Fibroblast of skin of left biceps (primary cell): ENCODE measurements at places on chromosomes 4 and X.

- no peak for DNase-seq
Observed at GRCh38 chr4:52718123-52718522, 33.1 kb downstream of the ERVMER34-1 start.

GRCh38 chrX:19462231-19462630 lies 53.1 kb downstream of the MAP3K15 start:
- DNase-seq: no peak

- no peak for DNase-seq
Observed at GRCh38 chrX:39953879-39954278, 143.9 kb downstream of the BCOR start.

GRCh38 chr4:105714071-105714521 lies 5.5 kb downstream of the GSTCD start:
- DNase-seq: no peak

- DNase-seq: no peak
Observed at GRCh38 chr4:114383067-114383466, 215.5 kb upstream of the UGT8 start.

DNA sequence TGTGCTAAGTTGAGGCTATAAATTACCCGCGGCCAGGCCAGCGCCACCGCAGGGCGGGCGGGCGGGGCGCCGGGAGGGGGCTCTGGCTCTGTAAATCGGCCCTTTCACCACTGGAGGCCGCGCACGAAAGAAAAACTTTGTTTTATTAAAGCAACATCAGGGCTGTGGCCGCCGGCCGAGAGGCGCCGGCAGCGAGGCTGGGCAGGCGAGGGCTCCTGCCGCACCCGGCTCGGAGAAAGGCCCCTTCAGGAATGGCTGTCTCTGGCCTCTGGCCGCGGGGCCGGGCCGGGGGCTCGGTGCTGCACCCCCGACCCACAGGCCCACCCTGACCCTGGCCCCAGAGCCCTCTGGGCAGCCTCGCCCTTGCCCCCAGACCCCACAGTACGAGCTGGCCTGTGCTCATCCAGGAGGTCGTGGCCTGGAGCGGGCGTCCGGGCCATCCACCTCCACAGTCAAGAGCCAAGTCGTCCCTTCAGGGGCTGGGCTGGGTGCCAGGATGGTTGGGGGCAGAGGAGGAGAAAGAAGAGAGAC lies 29.5 kb upstream of the FGFR3 start:
- DNase-seq: no peak

- DNase-seq: no peak
Observed at GRCh38 chr4:123346951-123347350, 49.6 kb upstream of the SPRY1 start.

GRCh38 chr4:98890702-98891455 lies 38.1 kb downstream of the EIF4E start:
- DNase-seq: no peak

- peak; percentile 34 for DNase-seq
Observed at GRCh38 chr4:138275963-138276621, 33.9 kb upstream of the SLC7A11 start.
